ENCODE measurements at places on chromosomes 3 and 15. TPM values are rescaled to one million over a fixed set of nuclear protein-coding genes. Genes with fewer than 3 reads are reported as not detected.
A peak's percentile ranks its signal among the peaks of the same experiment; 100 is the strongest.

Gene DOCK3
- total RNA-seq: 0.72 TPM

GRCh38 chr3:126319701-126320295, 37.4 kb downstream of the KLF15 start:
- H3K4me3 ChIP-seq: no peak overlapping the region
- H3K27me3 ChIP-seq: no peaks in the 10 kb centered on the region
- no peaks in the 10 kb centered on the region for H3K4me1 ChIP-seq
- DNase-seq: no peak

Gene GPR149
- not detected for total RNA-seq

DNA sequence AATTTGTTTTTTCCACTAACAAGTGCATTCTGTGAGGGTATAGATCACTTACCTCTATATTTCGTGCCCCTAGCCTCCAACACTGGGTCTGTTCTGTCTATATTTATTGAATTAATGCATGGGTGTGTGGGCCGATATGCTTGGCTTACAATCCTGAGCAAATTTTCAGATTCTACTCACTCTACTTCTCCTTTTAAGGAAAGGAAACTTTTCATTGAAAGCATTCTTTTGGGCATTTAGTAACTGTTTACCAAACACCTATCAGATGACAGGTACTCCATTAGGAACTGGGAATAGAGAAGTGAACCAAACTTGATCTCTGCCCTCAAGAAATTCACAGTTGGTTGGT, 60.5 kb downstream of the TLE3 start:
- H3K4me1 ChIP-seq: no peaks in the 10 kb centered on the region
- DNase-seq: no peak
- no peaks in the 10 kb centered on the region for H3K36me3 ChIP-seq
- H3K27me3 ChIP-seq: no peaks in the 10 kb centered on the region
- H3K27ac ChIP-seq: no peak overlapping the region

GRCh38 chr15:88874684-88875083, 20.7 kb downstream of the HAPLN3 start:
- H3K4me1 ChIP-seq: peaks cover 3% of the 10 kb centered on the region
- DNase-seq: no peak
- peak overlapping the region; percentile 36 for H3K27ac ChIP-seq

All from aorta (tissue), 5 donors.